ENCODE measurements at places on chromosomes 6 and 20.

DNA sequence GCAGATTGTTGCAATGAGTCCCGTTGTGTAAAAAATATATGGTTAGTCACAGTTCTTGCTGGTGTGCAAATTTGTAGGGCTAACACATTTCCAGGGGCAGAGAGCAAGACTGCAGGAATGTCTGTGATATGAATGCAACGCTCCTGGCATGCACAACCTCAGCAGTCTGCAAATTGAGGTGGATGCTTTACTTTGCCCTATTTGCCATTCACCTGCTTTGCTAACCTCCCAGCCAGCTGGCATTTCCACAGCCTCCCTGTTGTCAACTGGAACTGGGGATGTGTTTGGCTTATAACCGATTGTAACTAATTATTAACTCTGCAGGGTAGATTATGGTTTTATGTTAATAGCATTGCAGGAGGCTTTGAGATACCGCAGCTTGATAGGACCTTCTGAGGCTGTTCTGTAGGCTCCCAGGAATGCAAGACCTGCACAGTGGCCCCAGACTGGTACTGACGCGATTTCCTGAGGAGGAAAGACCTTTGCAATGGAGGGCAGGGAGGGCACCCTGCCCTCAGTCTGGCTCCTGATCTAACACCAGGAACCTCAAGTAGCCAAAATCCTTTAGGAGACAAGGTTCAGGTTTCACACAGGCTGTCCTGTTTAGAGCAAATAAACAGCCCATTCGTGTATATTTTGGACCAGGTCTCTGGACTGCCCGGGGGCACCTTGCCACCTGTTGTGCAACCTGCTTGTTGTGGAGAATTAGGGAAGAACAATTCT, 53.4 kb downstream of the EDN1 start:
- DNase-seq = no peak

GRCh38 chr6:11785774-11786579, 7.4 kb upstream of the ADTRP start:
- DNase-seq = no peak

DNA sequence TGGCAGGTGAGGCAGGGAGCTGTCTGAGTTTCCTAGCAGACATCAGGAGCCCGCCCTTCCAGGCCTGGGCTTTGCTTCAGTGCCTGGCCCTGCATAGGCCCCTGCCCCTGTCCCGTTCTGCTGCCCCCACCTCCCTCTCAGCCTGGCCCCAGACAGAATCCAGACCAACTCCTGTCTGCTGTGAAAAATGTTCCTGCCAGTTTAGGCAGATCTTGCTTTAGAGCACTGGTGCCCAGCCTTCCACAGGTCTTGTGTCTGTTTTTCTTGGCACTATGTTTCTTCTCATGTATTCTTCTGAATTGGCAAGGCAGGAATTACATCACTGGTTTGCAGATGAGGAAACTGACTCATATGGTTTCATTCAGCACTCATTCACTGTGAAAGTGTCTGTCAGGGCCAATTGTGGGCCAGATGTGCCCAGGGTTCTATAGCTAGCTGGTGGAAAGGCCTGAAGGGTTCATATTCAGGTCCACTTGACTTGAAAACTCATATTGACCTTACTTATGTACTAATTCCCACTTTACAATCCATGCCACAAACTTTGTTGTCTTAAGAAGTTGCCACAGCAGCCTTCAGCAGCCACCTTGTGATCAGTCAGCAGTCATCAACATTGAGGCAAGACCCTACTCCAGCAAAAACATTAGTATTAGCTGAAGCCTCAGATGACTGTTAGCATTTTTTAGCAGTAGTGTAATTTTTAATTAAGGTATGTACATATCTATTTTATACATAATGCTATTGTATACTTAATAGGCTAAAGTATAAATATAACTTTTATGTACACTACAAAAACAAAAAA, 40.5 kb downstream of the HLA-F start:
- no peak for DNase-seq

DNA sequence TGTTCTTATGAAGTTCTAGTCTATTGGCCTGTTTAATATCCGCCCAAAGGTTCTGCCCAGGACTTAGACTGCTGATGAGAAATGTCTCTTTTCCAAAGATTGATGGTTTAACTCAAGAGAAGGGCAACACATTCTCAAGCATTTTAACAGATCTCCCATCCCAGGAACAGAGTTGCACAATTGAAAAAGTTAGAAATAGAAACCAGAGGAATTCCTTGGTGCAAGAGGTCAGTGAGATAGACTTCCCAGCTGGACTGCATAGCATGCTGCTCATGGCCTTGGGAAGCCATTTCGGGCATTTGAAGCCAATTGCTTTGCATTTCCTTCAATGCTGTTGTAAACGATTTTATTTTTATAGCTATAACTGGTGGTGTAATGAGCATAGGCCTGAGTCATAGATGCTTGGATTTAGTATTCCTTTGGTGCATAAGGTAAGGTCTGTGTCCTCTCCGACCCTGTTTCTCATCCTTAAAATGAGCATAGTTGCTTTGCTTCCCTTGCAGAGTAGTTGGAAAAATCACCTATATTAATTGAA, 292.2 kb upstream of the JAG1 start:
- no peak for DNase-seq

DNA sequence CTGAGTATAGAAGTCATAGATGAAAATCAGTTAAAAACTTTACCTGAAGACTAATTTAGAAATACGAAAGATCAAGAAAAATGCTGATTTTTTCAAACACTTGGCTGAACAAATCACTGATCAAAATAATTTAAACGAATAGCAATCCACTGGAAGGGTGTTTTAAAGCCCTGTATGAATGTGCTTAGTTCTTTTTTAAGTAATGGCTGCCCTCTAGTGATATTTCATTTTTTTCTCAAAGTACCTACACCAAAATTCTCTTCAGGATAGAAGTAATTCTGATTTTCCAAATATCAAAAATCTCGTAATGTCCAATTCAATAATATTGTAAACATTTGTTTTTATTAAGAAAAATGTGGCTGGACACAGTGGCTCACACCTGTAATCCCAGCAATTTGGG, 32.5 kb downstream of the AKAP7 start:
- DNase-seq = no peak

DNA sequence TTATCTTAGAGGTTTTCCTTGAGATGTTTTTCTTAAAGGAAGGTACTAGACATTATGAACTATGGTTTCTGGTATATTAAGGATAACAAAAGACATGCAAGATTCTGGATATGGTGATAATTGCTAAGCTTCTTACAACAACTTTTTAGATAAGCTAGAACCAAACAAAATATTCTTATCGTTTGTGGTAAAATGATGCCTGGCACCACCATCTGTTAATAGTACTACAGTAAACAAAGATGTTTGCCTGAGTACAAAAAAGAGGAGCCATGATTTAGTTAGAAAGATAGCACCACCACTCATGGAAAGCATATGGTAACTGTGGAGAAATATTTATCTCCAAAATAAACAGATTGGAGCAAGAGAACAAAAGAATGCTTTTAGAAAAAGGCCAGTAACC, 747.3 kb downstream of the COL12A1 start:
- DNase-seq = no peak

Measured in hematopoietic multipotent progenitor cell (in vitro differentiated cells).